ENCODE measurements at places on chromosomes 1 and 21.

GRCh38 chr1:201307231-201307630 lies 23.9 kb downstream of the PKP1 start:
- no peak for DNase-seq

DNA sequence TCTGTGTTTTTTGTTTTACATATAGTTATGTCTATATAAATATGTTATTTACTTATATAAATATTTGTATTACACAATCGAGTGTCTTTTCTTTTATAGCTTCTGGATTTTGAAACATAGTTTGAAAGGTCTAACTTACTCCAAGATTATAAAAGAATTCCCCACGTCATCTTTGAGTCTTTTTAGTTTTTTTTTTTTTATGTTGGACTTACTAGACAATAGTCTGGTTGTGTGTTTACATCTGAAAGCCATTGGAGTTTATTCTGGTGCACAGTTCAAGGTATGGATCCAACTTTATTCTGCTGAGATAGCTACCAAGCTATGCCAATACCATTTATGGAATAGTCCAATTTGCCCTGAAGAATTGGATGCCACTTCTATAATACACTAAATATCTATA lies 26.1 kb upstream of the RCAN3 start:
- no peak for DNase-seq

DNA sequence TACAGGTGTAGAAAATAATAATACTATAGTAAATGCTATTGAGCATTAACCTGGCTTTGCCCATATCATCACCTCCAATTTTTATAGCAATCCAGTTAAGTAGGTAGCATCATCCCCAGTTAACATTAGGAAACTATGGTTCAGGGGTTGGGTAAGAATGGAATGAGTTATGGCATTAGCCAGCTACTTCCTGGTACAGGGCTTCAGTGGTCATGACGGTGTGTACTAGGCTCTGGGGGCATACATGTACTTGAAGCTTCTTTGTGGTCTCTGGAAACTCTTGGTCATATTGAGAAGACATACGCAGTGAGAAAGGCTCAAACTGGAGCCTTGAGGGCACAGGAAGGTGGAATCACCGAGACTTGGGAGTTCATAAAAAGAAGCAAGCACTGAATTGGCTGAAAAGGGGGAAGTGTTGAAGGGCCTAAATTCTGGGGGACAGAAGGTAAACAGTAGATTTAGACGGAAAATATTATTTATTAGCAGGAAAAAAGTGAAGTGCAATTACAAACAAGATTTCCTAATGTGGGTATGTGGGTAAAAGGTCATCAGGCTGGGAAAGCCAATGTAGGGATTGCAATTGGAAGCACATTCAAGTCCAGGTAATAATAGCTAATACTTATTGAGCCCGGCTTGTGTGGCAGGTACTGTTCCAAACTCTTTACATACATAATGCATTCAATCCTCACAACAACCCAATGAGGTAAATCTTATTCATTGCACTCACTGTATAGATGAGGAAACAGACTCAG lies 114.2 kb upstream of the ATP1A1 start:
- DNase-seq: no peak

DNA sequence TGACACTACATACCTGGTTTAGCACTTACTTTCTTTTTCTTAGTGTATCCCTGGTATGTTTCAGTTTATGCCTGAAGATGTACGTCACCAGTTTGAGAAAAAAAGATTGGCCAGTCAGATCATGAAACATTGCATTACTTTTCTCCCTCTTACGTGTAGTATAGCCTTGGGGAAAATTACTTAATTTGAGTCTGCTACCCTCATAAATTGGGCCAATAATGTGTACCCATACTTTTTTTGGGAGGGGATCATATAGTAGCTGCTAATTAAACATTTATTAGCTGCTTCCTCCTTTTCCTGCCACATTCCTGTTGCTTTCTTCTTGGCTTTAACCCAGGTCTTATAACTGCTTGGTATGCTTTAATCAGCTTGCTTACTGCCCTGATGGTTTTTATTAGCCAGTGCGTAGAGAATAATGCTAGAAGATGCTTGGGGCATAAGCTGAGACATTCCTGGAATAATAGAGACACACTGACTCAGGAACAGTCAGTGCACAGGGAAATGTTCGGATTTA lies 32.1 kb downstream of the RABGAP1L start:
- DNase-seq: no peak

GRCh38 chr1:77996734-77997133 lies 8.0 kb upstream of the DNAJB4 start:
- no peak for DNase-seq

DNA sequence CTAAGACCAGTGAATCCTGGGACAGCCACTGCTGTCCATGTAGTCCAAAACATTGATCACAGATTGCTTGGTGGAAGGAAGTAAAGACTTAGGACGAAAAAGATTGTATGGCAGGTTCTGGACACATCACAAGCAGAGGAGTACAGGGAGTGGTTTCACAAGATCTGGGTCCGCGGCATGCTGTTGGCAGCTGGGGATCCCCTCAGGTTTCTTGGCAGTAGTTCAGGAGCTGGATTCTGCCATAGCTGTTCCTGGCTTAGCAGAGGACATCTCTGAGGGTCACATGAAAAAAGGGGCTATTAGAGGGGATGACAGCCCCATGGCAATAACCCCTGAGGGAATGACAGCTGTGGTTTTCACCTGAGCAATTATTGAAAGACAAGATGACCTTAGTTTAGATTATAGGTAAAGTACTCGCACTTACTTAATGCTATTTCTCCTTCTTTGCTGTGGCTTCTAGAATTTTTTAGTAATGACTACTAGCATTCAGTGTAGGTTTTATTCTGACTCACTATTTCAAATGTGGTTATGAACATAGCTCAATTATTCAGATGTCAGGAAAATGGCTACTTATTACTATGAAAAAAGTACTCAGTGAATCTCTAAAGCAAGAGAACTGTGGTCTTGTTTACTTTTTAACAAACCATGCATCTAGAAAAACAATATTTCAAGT lies 8.2 kb downstream of the KRTAP27-1 start:
- no peak for DNase-seq

- DNase-seq: no peak
Measured at GRCh38 chr1:230693221-230693620, 20.7 kb downstream of the AGT start.

- no peak for DNase-seq
Measured at GRCh38 chr1:88394958-88395357, 289.1 kb upstream of the PKN2 start.

DNA sequence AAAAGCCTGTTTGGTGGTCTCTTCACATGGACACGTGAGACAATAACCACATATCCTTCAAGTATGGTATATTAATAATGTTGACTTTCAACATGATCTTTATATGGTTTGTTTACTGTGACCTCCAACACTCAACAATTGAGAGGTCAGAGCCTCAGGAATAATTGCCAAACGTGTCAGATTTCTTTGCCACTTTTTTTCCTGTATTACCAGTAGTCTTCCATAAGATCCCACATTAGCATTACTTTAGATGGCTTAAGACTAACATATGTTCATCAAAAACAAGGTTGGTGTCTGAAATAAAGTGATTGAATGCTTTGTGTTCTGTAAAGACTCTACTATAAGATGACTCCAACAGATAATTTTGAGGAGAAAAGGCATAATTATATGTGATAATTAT lies 118.7 kb upstream of the F3 start:
- DNase-seq: no peak

DNA sequence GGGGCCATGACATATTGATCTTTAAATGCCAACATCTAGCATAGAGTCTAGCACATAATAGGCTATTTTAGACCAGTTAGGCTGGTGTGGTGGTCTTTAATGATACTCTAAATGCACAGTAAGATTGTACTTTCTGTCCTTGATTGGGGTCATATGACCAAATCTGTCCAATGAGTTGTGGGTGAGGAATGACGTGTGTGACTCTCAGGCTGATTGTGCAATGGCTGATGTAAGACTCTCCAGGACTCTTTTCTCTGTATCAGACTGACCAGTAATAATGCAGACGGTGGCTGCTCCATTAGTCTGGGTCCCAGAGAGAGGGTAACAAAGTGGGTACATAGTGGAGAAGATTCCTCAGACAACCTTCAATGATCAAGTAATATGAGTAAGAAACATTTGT lies 541.6 kb upstream of the CAMK1G start:
- DNase-seq: no peak

- DNase-seq: no peak
Measured at GRCh38 chr1:183291802-183292514, 105.9 kb downstream of the LAMC2 start.

DNA sequence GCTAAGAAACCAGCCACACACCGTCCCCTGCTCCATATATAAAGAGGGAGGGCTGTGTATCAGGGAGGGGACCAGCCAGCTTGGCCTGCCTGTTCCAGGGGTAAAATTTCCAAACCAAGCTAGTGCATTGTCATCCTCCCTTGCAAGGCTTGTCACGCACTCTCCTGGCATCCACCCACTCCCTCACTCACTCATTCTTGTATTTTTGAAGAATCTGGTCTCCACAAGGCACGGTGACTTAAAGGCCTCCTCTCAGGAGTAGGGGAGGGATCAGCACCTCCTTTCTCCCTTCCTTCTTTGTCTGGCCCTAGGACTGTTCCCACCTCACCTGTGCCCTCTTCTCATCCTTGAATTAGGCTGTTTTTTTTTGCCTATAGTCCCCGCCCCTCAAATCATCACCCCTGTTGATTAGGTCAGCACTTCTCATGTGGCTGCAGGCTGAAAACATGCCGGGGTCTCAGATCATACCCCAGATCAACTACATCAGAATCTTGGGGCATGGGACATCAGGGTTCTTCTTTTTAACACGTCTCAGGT lies 5.0 kb downstream of the ABCA4 start:
- DNase-seq: no peak

GRCh38 chr1:20786253-20787028 lies 666 bp downstream of the HP1BP3 start:
- peak; percentile 72 for DNase-seq

- no peak for DNase-seq
Measured at GRCh38 chr21:46639489-46640386, 4.3 kb downstream of the PRMT2 start.

DNA sequence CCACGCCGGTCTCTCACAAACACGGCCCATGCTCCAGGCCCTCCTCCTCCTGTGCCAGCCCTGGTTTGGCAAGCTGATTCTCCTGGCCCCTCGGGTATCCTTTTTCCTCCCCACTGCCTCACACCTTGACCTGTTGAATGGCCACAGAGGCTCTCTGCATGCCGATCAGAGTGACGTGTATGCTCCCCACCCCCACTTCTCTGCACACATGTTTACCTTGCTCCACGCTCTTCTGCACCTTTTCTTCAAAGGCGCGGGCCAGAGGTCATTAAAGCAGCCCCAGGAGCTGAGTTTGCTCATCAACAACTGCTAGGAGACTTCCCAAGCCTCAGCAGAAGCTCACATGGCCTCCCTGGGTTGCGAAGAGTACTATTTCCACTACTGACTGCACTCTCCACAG lies 139.3 kb upstream of the EDN2 start:
- DNase-seq: no peak

DNA sequence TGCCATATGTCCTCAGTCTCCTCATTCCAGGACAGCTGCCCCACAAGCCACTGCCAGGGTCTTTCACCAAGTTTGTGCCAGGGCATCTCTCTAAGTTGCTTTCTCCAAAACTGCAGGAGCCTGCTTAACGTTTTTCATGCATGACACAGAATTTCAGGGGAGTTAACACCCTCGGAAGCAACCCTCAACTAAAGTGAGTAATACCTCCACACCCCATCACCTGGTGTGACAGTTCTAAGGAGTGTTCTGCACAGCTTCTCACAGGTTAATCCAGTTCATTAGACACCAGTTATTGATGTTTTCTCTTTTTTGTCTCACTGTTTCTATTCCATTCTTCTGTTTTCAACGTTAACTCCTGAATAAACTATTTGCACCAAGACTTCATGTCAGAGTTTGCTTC lies 115.0 kb downstream of the BACH1 start:
- no peak for DNase-seq

DNA sequence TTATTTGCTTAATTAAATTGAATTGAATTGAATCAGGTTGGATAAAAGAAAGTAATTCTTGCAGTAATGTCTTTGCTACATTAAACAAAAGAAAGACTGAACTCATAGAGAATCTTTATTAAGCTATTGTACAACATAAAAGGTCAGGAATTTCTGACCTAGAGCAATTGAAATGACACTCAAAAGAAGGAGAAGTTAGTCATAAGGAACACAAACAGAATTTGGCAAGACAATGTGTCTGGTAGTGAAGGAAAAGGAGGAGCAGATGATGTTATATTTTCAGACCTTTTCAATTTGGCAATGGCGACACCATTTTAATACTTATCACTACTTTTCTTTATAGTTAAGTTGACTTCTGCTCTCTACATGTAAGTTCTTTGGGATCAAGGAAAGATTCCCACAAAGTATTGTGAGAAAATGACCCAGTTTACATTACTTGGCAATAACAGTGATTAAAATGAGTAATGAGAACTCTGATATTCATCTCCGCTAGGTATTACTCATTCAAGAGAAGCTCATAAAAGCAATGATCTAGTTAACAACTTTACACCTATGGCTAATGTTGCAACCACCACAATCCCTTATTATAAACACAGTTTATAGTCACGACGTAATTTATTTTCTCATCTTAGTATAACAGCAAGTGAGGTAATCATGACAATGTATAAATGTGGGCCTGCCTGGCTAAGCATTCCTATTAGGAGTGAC lies 14.7 kb upstream of the KRTAP21-1 start:
- DNase-seq: no peak

DNA sequence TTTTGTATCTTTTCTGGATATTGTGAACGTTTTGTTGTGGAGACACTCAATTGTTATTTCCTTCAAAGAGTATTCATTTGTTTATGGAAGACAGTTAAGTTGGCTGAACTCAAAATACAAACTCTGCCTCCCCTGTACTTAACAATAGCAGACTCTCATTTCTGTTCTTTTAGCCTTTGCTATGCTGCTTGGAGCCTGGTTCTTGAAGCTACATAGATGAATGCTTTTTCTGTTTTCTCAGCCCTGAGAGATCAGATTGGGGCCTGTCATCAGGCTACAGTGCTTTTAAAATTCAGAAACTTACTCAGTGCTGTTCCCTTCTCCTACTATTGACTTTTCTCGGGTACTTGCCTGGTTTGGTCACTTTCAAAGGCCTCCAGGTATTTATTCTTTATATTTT lies 215.7 kb upstream of the LYPLAL1 start:
- no peak for DNase-seq

- no peak for DNase-seq
Measured at GRCh38 chr1:62161711-62162110, 32.9 kb upstream of the L1TD1 start.

DNA sequence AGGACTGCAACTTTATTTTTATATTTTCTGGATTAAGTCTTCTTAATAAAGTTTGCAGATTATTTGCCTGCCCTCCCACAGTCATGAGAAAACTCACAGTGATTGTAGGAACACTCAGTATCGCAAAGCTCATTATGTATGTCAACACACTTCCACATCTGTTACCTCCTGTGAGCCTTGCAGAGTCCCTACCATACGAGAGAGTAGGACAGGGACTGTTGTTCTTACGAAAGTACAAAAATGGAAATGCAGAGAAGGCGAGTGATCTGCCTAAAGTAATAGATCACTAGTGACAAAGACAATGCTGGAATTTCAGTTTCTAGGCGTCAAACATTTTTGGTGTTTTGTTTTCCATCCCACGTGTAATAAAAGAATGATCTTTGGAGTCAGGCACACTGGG lies 131.7 kb downstream of the SYT2 start:
- no peak for DNase-seq
